Effector CD4-positive, alpha-beta T cell (primary cell): ENCODE measurements at places on chromosomes 6 and 20.

DNA sequence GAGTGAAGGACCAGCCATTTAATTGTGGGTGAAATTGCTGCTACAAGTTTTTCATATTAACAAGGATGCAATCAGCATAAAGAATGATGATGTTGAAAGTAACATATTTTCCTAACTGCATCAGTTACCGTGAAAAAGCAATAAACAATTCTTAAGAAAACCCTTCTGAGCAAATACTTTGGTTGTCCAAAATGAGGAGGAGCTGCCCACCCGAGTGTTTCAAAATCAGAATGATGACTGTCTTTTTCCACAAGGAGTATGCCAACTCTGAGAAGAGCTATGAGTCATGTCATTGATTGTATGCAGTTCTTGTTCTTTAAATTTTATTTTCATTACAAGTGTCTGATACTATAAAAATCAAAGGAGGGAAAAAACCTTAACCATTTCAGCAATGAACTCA is 470.5 kb downstream of the COL12A1 start:
- DNase-seq = no peak

DNA sequence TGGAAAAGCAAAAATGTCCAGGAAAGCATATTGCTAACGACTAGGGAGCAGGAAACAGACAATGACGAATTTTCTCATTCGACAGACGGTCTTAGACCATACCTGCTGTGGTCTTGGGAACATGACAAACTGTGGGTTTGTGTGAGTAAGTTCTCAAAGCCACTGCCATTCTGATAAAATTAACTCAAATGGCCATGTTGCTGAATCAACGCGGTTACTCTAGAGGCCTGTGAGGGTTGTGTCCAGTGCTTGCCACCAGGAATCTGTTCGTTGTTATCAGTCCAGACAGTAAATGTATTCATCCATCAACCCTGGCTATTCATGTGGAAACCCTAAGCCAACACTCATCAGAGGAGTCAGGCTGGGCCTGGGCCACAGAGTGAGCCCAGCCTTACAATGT is 124.3 kb downstream of the MYLK4 start:
- no peak for DNase-seq

GRCh38 chr6:168676552-168677322 is 235.8 kb downstream of the SMOC2 start:
- no peak for DNase-seq

DNA sequence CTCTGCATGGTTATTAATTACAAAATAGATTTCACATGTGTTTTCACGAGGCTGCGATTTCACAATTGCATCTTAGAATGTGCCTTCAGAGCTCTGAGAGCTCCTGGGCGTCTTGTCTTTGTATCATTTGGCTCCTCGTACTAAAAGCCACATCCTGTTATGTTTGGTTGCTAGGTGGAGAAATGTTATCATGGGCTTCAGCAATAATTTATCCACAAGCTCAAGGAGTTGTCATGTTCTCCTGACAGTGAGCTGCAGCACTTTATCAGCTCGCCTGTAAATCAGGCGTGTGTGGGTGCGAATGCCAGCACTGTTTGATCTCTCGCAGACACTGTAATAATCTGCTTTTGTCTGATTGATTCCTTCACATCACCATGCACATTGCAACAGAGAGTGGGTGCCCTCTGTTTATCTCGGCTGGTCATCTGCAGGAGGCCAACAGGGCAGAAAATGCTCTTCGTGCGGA is 218.6 kb upstream of the ZFP64 start:
- DNase-seq = peak; percentile 46

DNA sequence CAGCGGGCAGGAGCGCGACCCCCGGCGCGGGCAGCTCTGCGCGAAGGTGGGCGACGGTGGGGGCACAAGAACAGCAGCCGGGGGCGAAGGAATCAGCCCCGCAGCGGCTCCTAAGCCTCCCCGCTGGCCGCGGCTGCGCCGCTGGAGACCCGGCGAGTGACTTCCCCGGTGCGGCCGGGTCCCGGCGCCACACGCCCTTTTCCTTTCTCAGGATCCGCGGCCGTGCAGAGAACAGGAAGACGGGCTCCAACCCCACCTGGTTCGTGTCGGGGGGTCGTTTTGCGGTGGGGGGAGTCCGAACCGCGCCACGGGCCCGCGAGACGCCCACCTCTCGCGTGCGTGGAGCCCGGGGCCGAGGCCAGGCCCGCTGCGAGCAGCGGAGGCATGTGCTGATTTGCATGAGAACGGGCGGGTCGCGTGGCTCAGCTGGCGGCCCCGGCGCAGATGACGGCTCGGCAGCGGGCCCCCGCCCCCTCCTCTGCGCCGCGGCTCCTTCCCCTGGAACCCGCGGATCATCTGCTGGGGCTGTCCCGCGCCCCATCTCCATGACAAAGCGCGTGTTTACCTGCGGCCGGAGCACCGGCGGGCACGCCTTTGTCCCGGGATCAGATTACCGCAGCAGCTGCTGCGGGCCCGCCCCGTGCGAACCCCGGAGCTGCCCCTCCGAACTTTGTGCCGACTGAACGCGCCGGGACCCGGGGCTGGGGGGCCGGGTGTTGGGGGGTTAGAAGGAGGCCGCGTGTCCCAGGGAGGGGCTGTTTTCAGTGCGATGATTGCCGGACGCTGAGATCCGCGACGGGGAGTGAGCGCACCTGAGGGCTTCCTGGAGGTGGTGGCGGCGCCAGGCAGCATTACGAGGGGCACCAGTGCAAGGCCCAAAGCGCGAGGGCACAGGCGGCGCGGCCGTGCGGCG is 4.9 kb upstream of the DLL1 start:
- no peak for DNase-seq

- no peak for DNase-seq
These were observed 26.9 kb downstream of the ANKEF1 start for GRCh38 chr20:10061641-10062040.

- no peak for DNase-seq
These were observed 44.1 kb upstream of the EDN1 start for GRCh38 chr6:12245763-12246718.

- no peak for DNase-seq
These were observed 172.7 kb upstream of the MARCKS start for GRCh38 chr6:113684382-113684901.

GRCh38 chr6:87879132-87879861 is 168.3 kb upstream of the SPACA1 start:
- DNase-seq = no peak

- DNase-seq = no peak
These were observed 10.6 kb downstream of the TCF21 start for GRCh38 chr6:133899556-133899955.

DNA sequence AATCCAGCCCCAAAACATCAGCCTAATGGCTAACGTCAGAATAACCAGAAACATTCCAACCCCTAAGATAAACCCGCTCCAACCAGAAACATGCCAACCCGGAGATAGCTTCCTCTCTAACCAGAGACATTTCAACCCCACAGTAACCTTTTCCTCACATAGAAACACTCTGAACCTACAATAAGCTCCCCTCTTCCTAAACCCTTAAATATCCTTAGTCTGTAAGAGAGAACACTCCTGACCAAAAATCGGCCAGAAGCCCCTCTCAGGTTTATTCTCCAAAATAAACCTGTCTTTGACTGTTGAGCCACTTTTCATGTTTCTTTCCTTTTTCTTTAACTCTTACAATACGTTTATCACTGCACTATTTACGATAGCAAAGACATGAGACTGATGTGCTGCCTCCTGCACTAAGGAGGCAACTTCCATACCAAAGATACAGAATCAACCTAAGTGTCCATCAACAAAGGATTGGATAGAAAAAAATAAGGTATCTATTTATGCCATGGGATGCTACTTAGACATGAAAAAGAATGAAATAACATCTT is 5.0 kb upstream of the GABRR2 start:
- no peak for DNase-seq

GRCh38 chr20:309306-309840 is 12.0 kb downstream of the ZCCHC3 start:
- no peak for DNase-seq

DNA sequence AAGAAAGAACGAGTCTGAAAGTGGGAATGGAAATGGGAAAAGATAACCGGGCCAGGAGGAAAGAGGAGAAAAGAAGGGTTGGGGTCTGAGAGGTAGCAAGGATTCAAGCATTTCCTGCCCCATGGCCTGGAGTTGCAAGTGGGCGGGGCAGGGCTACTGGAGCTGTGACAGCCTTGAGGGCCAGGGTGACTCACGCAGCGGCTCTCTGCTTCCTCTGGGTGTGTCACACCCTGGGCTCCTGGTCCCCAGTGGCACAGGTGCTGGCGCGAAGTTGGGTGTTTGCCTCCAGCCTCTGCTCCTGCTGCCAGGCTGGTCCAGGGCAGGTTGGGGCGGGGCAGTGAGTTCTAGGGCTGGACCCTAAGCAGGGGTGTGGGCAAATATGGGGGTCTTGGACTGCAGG is 3.3 kb upstream of the ULBP3 start:
- DNase-seq = no peak

DNA sequence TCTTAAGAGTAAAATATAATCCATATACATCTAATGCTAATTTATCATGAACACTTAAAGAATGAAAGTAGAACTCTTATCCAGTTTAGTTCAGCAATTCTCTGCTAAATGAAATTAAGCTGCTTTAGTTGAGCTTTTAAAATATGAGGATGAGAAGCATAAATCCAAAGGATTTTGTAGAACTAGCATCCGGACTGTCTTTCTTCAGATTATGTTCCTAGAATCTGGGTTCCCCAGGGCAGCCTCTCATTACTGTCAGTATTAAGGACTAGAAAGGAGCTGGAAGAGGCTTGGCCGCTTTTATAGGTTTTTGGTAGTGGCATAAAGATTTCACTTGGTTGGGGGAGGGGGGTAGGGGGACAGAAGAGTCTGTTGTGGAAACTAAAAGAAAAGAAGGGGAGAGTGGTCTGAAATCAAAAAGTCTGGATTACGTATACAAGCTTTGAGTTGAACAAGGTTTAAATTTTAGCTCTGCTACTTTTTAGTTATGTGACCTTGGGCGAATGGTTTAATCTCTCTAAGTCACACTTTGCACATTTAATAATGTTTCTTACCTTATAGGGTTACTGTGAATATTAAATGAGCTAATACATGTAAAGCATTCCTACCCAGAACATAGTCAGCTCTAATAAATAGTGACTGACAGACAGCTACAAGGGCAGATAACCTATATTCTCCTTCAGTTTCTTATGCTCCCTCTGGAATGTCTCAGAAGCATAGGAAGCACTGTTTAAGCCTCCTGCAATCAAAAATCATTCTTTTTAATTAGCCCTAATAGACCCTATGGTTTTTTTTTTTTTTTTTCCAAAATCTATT is 3.7 kb downstream of the SGK1 start:
- no peak for DNase-seq

GRCh38 chr20:60060593-60060992 is 102.4 kb downstream of the CDH26 start:
- DNase-seq = no peak

DNA sequence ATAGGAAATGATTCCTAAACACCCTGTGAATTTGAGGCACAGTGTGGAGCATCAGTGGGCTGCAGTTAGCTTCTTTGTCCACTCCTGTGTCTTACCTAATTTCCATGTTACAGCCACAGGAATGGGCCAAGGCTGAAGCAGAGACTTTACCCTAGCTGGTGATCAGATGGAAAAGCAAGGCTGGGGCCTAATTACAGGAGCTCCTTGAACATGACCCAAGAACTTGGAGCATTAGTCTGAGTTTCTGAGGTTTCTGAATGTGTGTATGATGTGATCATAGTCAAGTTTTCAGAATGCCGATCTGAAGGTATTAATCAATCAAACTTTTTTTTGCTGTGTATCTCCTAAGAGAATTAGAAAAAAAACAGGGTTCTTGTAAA is 18.0 kb downstream of the HECA start:
- no peak for DNase-seq

DNA sequence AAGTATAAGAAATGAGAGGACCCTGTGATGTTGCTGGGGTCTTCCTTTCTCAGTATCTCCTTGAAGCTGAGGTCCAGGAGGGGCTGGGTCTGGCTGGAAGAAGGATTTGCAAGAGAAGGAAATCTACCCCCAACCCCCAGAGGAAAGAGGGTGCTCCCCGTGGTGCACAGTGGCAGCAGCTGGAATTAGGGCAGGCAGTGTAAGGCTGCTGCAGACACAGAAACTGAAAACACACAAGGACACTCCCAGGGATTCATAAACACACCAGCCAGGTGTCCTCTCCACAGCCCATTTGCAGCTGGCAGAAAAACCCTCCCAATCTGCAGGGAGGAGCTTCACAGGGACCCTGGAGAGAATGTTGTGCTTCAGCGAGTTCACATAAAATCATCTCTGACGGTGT is 297.2 kb downstream of the CDH26 start:
- DNase-seq = no peak

DNA sequence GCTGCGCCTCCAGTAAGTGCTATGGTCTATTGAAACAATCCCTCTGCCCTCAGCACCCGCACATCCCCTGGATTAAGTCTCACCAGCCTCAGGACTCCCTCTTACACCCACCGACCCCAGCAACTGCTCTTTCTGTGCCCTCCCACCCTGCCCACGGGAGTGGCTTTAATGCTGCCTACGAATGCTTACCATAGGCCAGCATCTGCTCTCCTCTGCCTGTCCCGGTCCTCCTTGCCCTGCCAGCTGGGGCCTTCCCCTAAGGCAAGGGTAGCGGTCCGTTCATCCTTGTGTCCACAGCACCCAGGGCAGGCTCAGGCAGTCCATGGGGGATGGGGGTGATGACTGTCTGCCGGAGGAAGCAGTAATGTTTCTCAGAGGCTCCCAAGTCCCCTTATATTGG is 4.1 kb downstream of the EBF4 start:
- DNase-seq = no peak

DNA sequence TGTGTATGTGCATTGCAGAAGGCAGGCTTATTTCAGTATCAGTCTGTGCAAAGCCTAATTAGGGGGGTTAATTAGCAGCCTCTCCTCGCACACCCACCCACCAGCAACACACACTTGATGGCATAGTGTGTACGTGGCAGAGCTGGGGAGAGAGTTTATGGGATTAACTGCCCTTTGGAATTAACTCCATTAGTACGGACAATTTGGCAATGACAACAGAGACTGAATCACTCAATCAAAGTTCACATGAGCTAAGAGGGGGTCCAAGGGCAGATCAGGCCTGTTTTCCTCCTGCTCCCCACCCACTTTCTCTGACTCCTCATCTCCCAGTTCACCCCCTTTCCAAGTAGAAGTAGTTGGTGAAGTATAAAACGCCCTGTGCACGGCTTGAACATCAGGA is 69.5 kb downstream of the LRFN2 start:
- no peak for DNase-seq

DNA sequence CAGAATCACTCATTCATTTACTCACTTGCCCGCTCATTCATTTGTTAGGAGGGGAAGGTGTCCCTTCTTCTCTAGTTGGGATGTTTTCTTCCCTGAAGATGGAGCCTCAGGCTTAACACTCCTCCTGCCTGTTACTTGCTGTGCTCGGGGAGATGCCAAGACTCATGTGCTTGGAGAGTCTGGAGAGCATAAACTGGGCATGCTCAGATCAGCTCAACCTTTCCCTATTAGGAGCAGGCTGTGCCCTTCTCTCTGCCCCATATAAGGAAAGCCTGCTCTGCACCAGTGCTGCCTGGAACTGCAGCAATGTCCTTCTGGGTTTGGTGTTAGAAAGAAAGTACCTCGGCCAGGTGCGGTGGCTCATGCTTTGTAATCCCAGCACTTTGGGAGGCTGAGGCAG is 18.0 kb upstream of the UBE2V1 start:
- DNase-seq = no peak

GRCh38 chr20:25360631-25361286 is 29.9 kb downstream of the ABHD12 start:
- no peak for DNase-seq
